Glutamatergic neuron (in vitro differentiated cells): ENCODE measurements at places on chromosomes 3 and 15. TPM values are rescaled to one million over a fixed set of nuclear protein-coding genes. Genes with fewer than 3 reads are reported as not detected.

Gene MAGEL2
- total RNA-seq: 27.1 TPM

Gene CCDC80
- 0.86 TPM for total RNA-seq

Gene BHLHE40
- total RNA-seq: 0.22 TPM

Gene AHSG
- not detected for total RNA-seq

Gene TNFAIP8L3
- not detected for total RNA-seq

Gene CADM2
- total RNA-seq: 233 TPM

Gene LOXL1
- total RNA-seq: 163 TPM

Gene MKRN3
- 1.4 TPM for total RNA-seq

Gene SLC30A4
- 0.34 TPM for total RNA-seq

Gene HACD2
- total RNA-seq: 6.9 TPM

Gene PAQR5
- total RNA-seq: not detected

Gene SERINC4
- total RNA-seq: not detected

Gene ITIH1
- not detected for total RNA-seq

Gene CYP1A1
- 0.27 TPM for total RNA-seq

Gene GREM1
- total RNA-seq: not detected

Gene FOXL2
- total RNA-seq: not detected

Gene MTHFS
- 3.8 TPM for total RNA-seq

Gene ISY1
- total RNA-seq: 18.2 TPM

Gene RBMS3
- 65.1 TPM for total RNA-seq

Gene RTP1
- not detected for total RNA-seq

Gene ATP10A
- not detected for total RNA-seq

Gene DUSP7
- 9.5 TPM for total RNA-seq

Gene WNT5A
- total RNA-seq: 0.76 TPM

Gene PRKAR2A
- total RNA-seq: 55.5 TPM
